ENCODE measurements at places on chromosomes 5 and 9.

- DNase-seq: no peak
These were observed 13.9 kb upstream of the OSMR start for GRCh38 chr5:38831909-38832308.

- no peak for DNase-seq
These were observed 25.1 kb downstream of the CEMIP2 start for GRCh38 chr9:71743217-71743705.

- no peak for DNase-seq
These were observed 153.7 kb downstream of the CAVIN4 start for GRCh38 chr9:100731557-100731956.

DNA sequence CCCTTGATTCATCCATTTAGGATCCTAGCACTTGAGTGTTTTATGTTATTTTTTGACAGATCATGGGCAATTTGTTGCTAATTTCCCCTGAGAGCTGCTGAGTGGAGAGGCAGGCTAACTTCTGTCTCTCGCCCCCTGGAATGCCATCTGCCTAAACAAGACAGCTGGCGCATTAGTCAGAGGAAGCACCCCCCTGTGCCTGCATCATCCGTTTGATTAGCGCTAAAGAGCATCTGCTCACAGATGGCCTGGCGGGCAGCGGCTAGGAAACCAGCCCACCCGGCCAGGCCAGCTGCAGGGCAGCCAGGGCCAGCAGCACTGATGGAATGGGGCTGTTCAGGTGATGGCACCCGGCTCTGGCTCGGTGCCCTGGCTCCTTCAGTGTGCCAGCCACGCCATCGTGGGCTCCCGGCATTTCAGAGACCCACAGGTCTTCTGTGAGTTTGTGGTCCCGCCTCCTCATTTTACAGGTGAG lies 22.9 kb upstream of the ASS1 start:
- DNase-seq: peak; percentile 7

All from NCI-H774 (cell line).